ENCODE measurements at places on chromosomes 2 and 18. TPM values are rescaled to one million over a fixed set of nuclear protein-coding genes. Genes with fewer than 3 reads are reported as not detected.

The GPR45 gene
- not detected for total RNA-seq

GRCh38 chr2:232240906-232241305 is 137.6 kb upstream of the ALPP start:
- no peaks in the 10 kb centered on the region for H3K27me3 ChIP-seq
- H3K4me3 ChIP-seq: no peak overlapping the region
- H3K27ac ChIP-seq: no peak overlapping the region

GRCh38 chr2:205283736-205284270 is 398.5 kb upstream of the NRP2 start:
- no peaks in the 10 kb centered on the region for H3K4me1 ChIP-seq
- DNase-seq: no peak
- no peaks in the 10 kb centered on the region for H3K27me3 ChIP-seq
- H3K4me3 ChIP-seq: no peak overlapping the region

The SERPINB5 gene
- total RNA-seq: not detected

The SCN2A gene
- total RNA-seq: not detected

DNA sequence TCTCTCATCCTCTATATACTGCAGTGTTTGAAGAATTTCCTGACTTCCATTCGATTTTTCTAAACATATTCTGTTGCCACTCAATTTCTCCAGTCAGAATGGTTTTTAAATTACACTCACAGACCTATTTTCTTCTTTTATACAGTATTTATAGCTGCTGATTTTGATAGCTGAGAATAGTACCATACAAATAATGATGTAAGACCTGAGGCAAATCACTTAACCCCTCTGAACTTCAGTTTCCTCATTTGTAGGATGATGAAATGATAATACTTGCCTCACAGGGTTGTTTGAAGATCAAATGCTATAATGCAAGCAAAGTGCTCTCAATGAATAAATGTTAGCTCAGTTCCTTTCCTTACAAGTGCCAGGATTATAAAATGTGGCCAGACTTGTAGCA is 241.8 kb downstream of the CPS1 start:
- no peaks in the 10 kb centered on the region for H3K36me3 ChIP-seq
- no peak overlapping the region for H3K4me3 ChIP-seq
- no peak overlapping the region for H3K27ac ChIP-seq
